ENCODE measurements at places on chromosomes 7 and 10. TPM values are rescaled to one million over a fixed set of nuclear protein-coding genes. Genes with fewer than 3 reads are reported as not detected.

GRCh38 chr10:94199565-94199964 lies 163.2 kb downstream of the NOC3L start:
- DNase-seq: no peak

DNA sequence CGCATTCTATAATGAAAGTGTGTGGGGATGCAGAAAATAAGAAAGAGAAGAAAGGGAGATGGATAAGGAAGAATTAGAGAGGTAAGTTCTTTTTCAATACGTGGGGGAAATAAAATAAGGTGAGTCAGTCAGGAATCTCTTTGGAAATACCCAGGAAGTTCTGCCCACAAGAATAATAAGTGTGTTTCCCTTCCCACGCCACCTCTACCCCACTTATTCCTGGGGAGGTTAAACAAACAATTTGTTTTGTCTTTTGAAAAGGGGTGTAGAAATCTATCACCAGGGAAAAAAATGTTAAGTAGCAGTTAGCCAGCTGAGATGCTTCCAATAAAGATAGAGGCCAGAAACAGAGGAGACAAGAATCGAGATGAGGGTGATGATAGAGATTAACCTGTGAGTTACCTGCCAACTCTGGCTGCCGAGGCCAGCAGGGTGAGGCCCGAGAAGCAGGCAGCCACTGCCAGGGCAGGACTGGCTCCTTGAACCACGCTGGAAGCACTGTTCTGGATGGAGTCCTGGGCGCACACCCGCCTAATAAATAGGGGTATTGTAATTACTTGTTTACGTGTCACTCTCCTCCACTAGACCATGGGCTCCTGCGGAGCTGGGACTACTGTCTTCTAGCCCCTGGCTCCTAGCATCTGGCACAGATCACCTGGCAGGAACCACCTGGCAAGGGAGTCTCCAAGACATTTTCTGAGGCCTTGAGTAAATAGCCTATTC lies 191.3 kb downstream of the FGFR2 start:
- no peak for DNase-seq

The FOXP2 gene
- not detected for total RNA-seq

The SNX13 gene
- total RNA-seq: 29.0 TPM

Measured in naive thymus-derived CD4-positive, alpha-beta T cell (primary cell).